Esophagus mucosa (tissue), 1 donor: ENCODE measurements at places on chromosomes 6 and 20.

DNA sequence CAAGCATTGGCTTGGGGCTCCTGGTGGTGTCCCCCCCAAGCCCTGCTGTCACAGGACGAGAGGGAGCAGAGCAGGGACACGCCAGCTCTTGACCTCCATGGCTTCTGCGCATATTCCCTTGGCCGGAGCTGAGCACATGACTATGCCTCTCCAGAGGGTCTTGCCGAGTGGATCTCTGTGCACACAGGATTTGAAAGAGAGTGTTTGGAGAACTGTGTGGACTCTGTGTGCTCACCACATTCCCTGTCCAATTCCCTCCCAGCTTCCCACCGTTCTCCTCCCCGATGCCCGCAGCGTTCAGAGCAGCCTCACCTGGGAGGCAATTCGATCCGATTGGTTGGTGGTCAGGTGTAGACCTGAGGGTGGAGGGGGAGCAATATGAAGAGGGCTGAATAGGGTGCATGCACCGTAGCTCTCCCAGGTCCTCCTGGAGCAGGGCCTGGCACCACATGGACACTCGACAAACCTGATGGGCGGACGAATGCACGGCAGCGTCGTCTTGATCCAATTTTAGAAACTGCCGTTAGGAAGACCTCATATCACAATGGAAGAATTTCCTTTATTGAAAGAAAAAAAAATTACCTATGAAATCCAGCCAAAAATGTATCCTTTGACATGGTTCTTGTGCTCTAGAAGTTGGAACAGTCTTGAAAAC, 287.8 kb downstream of the CDH4 start:
- ATAC-seq, result no peak

DNA sequence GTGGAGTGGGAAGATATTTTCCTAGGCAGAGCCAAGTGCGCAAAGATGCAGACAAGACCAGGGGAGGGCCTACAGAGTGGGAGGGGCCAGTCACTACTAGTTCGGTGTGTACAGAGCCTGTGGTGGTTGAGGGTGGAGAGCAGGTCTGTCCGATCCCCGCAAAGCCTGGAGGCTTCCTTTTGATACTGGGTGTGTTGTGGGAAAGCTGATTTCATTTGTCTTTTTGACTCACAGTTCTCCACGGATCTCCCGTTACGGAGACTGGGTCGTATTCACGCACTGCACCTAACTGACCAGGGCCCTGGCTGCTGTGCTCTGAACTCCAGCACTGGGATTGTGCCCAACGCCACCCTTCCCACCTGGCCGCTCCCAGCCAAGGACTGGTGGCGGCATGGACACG, 1.4 kb upstream of the TIAM2 start:
- ATAC-seq, result no peak

GRCh38 chr20:31704225-31705119, 18.2 kb downstream of the BCL2L1 start:
- peak; percentile 95 for ATAC-seq

DNA sequence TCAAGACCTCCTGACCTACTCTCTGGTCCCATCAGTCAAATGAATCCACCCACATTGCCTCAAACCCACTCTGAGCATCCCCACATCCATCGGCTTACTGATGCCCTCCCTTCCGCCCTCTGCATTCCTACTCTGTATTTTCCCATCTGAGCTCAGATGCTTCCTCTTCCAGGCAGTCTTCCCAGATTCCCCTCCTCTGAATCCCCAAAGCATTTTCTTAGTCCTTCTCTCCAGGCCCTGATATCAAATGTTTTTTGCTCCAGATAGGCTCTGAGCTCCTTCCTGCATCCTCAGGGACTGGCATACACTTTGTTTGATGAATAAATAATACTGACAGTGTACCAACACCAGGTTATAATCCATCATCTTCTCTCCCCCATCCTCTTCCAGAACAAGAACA, 3.9 kb downstream of the PLTP start:
- no peak for ATAC-seq

- ATAC-seq, result peak; percentile 43
These were observed 7.1 kb downstream of the MOCS1 start for GRCh38 chr6:39927159-39927558.

DNA sequence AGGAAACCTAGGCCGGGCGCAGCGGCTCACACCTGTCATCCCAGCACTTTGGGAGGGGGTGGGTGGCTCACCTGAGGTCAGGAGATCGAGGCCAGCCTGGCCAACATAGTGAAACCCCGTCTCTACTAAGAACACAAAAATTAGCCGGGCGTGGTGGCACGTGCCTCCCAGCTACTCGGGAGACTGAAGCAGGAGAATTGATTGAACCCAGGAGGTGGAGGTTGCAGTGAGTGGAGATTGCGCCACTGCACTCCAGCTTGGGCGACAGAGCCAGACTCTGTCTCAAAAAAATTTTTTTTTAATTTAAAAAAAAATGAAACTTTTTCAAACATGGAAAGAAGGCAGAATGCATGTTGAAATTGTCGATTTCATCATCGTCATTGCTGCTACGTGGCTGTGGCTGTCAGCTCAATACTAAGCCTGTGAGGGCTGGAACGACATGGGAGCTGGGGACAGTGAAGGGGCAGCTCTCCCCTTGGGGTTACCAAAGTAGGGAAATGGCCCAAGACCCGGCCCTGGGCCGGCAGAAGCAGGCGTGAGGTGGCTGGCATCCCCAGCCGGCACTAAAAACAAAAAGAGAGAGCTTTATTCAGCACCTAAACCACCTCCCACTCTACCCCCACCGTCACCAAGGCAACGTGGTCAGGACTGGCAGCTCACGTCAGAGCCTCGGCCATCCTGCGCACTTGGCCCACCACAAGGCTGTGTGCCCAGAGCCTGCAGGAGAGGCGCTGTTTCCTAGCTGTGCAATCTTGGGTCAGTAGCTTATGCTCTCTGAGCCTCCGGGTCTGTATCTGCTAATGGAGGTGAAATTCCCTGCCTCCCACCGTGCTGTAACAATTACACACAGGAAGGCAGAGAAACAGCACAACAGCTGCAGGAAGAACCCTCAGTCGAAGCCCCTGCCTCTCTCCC, 30.8 kb downstream of the AGPAT4 start:
- ATAC-seq, result no peak

DNA sequence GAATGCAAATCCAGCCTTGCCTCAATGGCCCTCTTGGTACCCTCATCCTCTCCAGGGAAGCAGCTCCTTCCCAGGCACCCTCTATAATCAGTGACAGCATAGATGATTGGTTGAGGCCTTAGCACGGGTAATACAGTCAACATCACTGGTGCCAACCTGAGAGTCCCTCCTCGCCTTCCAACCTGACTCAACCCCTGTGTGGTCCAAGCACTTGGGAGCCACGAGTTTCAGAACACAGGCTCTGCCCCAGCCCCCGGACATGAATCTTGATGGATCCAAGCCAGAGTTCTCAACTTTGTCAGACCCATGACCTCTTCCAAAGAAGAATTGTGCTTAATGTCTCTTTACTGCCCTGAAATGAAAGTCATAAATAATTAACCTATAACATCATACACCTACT, 213.9 kb downstream of the PREX1 start:
- no peak for ATAC-seq

DNA sequence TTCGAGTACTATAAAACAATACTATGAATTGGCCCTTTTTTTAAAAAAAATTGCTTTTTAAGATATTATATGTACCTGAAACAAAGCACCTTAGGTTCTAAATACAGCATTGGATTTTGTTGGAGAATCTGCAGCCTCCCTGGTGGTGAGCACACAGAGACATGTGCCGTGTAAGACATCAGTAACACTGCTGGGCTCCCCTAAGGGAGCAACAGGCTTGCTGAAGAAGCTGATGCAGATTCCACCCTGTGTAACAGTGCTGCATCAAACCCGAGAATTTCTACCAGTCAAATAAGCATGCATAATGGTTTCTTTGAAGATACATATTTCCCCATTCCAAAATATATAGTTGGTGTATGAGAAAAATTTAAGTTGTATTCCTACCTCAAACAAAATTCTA, 17.4 kb downstream of the KIAA1586 start:
- ATAC-seq, result no peak

GRCh38 chr6:138194287-138194686, 24.0 kb downstream of the PBOV1 start:
- ATAC-seq, result no peak

- ATAC-seq, result no peak
These were observed 74.0 kb downstream of the SOBP start for GRCh38 chr6:107563694-107564588.

GRCh38 chr20:57563522-57563921, 2.6 kb downstream of the PCK1 start:
- no peak for ATAC-seq

GRCh38 chr6:118930680-118931079, 4.3 kb downstream of the MCM9 start:
- ATAC-seq, result no peak

DNA sequence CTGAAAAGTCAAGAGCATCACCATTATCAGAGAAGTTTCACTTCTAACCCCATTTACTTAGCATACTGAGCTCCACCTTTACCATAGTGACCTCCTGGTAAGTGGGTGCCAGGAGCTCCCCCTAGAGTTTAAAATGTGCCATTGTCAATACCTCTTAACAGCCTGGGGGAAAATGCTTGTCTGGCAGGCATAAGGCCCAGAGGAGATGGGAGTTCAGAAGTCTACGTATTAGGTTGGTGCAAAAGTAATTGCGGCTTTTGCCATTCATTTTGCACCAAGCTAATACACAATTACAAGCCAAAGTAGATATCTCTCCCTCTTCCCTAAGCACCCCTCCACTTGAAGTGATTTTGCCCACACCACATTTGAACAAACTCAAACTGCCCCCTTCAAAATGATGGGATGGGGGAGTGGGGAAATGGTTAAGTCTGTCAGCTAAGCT, 919.0 kb downstream of the KIF16B start:
- peak; percentile 72 for ATAC-seq

- no peak for ATAC-seq
These were observed 36.1 kb downstream of the BICRAL start for GRCh38 chr6:42817907-42818306.
